ENCODE measurements at places on chromosomes 11 and 22.

DNA sequence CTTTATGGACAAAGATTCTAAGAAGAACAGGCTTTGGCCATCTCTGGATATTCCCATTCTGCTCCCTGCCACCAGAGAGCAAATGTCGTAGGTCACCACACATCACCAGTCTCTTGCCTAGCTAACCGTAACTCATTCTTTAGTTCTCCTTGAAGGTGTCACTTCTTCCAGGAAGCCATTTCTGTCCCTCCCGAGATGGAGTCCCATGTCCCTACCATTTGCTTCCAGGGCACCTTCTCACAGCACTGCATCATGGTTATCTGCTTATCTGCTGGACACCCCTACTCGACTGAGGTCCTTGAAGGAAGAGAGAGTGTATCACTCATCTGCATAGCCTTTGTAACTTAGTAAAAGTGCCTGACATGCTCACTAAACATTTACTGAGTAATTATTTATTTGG, 47.6 kb downstream of the FAM83F start:
- DNase-seq, result no peak

DNA sequence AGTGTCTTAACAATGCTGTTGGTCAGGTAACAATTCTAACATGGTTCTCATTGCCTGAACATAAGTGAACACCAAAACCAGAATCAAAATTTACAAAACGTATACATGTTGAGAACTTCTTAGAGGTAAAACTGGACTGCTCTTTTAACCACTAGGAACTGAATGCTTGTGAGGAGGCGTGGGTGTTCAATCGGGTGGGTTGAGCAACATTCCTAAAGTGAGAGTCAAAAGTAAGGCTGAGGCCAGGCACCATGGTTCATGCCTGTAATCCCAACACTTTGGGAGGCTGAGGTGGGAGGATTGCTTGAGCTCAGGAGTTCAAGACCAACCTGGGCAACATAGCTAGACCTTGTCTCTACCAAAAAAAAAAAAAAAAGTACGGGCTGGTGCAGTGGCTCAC, 11.5 kb downstream of the PPME1 start:
- no peak for DNase-seq

DNA sequence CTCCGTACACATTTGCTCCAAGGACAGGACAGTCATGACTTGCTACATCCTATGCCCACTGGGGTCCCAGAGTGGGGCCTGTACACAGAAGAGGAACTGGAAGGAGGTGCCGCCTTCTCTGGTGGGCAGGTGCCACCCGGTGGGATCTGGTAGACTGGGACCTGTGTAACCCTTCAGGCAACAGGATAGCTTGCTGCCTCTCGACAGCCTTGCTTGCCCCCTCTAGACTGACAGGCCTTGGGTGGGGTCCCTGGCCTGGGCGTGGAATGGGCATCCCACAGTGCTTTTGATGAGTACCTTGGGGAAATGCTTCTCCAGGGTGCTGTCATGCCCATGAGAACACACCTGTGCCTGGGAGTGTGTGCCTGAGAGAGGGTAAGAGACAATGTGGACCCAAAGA, 15.8 kb downstream of the SHANK3 start:
- DNase-seq, result no peak

GRCh38 chr11:45872651-45873356, 12.6 kb upstream of the MAPK8IP1 start:
- no peak for DNase-seq
